ENCODE measurements at places on chromosomes 4 and X.

GRCh38 chrX:136143711-136144110 is 3.6 kb upstream of the FHL1 start:
- no peak for DNase-seq

- no peak for DNase-seq
Observed at GRCh38 chr4:89287945-89288344, 19.7 kb downstream of the GPRIN3 start.

DNA sequence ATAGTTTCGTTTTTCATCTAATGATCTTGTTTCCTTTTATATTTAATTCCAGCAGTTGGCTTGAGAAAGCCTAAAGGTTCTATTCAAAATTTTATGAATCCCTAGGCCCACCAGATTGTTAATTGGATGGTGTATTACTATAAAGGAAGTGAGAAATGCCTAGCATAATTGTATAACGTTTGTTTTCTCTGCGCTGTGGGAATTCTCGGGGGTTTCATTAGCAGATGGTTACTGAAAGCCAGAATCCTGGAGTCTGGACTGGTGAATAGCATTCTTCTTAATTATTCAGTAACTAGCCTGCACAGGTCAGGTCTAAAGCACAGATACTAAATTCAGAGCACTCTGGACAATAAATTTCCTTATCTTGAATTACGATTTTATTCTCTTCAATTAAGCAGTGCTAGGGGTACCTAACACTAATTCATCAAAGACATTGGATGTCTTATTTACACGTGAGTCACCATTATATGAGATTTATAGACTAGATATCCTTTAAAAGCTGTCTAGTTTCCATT is 459.4 kb downstream of the DTHD1 start:
- DNase-seq = no peak

DNA sequence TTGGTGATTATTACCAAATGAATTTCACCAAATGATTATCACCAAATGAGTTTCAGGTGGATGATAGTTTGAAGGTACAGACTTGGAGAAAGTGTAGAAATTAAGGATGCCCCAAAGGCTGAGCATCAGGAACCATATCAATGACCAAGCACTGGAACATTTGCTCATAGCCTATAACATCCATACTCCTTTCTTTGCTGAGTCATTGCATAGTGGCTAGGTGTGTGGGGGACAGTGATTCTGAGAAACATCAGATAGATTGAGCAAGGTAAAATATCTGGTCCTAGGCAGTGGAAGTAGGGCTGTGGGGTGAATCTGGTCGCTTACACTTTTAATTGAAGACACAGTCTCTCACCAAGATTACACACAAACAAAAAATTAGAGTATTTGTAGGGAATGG is 1362.5 kb upstream of the PABPC4L start:
- no peak for DNase-seq

DNA sequence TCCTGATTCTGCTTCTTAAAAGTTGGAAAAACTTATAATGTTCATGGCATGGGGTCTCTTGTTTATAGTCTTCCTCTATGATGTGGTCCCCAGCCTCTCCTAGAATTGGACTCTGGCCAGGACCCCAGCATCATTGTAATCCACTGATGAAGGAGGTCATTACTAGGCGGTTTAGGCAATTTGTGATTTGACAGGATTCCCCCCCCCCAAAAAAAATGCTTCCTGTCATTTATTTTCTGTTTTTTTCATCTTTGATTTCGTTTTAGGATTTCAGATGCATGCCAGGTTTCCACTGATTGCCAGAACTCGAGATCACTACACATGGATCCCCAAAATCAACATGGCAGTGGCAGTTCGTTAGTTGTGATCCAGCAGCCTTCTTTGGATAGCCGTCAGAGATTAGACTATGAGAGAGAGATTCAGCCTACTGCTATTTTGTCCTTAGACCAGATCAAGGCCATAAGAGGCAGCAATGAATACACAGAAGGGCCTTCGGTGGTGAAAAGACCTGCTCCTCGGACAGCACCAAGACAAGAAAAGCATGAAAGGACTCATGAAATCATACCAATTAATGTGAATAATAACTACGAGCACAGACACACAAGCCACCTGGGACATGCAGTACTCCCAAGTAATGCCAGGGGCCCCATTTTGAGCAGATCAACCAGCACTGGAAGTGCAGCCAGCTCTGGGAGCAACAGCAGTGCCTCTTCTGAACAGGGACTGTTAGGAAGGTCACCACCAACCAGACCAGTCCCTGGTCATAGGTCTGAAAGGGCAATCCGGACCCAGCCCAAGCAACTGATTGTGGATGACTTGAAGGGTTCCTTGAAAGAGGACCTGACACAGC is 4.9 kb downstream of the SPRY1 start:
- no peak for DNase-seq

DNA sequence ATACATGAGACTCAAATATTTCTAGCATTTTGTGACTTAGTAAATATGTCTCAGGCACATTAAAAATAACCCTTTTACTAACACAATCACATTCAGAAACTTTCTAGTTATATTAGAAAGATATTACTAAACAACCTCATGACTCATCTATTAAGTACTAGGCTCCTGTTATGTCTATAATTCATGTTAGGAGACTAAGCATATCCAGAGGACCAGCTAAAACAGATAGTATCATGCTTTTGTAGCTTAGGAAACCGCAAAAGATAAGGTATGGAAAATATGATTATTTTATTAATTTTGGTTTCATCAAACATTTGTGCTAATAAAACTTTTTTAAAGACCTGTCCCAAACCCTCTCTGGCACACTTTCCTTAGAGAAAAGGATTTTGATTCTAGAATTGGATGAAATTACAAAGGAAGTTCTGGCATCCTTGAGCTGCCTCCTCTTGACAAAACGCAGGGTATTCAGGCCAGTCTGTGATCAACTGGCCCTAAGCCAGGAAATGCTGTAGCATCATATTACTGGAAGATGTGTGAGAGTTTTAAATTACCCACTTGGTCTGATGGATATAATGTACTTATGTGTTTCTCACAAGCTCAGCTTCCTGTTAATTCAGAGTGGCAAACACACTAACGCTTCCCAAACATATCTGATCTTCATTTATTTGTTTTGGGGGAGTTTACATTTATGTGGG is 60.4 kb downstream of the NRK start:
- DNase-seq = peak; percentile 12

GRCh38 chr4:166146806-166147540 is 273.9 kb downstream of the TLL1 start:
- no peak for DNase-seq

GRCh38 chrX:77731821-77732419 is 54.1 kb downstream of the ATRX start:
- no peak for DNase-seq

DNA sequence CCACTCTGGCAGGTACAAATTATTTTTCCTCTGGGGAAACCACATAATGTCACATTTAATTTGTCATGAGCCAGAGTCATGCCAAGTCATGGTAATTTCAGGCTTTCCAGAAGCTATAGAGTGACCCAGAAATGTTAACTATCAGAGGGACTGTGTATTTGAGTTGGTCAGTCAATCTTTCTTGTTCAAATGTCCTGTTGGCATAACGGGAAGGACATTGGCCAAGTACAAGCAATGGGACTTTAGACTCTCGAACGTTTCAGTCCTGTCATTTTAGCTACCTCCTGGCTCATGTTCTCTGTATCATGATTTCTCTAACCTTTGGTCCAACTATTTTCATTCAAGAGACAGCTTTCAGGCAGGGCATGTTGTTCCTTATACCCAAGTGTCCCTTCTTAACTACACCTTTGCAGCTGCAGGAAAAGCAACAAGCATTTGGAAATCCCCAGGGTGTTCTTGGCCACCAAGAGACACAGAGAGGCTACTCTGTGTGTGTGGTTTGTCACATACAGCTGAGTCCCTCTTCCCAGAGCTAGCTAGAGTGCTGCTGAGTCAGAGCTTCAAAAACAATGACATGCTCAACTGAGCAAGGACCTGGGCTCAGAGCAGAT is 142.6 kb downstream of the EGF start:
- no peak for DNase-seq

GRCh38 chr4:188206783-188207182 is 67.5 kb downstream of the TRIML1 start:
- DNase-seq = no peak

GRCh38 chr4:8495803-8496202 is 55.2 kb downstream of the TRMT44 start:
- no peak for DNase-seq

DNA sequence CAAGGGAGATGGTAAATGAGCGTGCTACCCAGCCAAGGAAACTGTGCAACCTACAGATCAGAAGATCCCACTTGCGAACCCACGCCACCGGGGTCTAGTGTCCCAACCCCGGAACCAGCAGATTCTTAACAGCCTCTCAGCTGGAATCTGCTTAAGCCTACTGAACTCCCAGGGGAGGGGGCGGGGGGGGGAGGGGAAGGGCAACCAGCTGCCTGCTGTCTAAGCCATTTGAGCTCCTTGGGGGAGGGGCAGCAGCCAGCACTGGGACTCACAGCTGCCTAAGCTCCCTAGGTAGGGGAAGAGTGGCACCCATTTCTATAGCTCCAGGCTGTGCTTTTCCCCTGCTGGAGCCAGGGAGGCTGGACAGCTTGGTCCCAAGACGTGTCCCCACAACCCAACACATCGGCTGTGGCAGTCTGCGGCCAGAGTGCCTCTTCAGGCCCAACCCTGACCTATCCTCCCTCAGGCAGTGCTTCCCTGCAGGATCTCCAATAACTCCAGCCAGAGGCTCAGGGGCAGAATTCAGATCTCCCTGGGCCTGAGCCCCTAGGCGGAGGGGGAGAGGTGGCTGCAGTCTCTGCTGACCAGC is 289.2 kb downstream of the LDB2 start:
- DNase-seq = no peak

DNA sequence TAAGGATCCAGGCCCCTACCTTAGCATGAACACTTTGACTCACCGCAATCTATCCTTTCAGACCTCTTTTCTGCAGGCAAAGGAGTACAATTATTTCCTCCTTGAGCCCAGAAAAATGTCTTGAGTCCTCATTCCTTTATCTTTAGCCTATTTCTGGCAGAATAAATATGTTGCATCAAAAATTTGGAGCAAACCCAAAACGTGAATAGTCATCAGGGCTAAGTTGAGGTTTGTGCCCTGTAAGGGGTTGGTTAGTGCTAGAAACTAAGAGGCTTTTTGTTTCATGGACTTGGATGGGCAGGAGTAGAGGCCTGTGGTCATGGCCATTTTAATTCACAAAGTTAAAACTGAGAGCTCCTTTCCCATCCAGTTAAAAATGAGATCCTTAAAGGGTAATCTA is 460.3 kb downstream of the GBA3 start:
- no peak for DNase-seq

GRCh38 chr4:188400451-188400850 is 261.2 kb downstream of the TRIML1 start:
- peak; percentile 88 for DNase-seq

GRCh38 chrX:54482839-54483593 is 13.0 kb downstream of the FGD1 start:
- no peak for DNase-seq

DNA sequence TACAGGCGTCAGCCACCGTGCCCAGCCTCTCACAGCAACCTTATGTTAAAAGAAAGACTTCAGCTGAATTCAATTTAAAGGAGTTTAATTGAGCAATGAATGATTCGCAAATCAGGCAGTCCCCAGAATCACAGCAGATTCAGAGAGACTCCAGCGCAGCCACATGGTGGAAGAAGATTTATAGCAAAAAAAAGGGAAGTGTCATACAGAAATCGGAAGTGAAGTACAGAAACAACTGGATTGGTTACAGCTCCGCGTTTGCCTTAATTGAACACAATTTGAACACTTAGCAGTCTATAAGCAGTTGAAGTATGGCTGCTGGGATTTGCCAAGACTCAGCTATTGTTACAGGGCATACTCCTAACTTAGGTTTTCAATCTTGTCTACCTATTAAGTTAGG is 19.8 kb downstream of the CENPVL3 start:
- no peak for DNase-seq

- DNase-seq = no peak
Observed at GRCh38 chr4:189815404-189816192, 125.1 kb upstream of the FRG1 start.

DNA sequence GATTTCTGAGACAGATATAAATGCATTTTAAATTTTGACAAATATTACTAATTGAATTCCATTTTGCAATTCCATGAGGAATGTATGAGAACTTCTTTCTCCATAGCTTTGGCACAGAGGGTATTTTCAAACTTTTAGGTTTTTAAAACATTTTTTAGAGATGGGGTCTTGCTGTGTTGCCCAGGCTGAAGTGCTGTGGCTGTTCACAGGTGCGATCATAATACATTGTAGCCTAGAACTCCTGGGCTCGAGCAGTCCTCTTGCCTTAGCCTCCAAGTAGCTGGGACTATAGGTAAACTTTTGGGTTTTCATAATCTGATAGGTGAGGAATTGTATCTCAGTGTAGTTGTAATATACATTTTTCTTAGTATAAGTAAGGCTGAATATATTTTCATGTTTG is 53.4 kb downstream of the ANXA3 start:
- no peak for DNase-seq

GRCh38 chr4:101693842-101694398 is 96.6 kb upstream of the BANK1 start:
- DNase-seq = no peak

Data from fibroblast of mammary gland (primary cell).